ENCODE measurements at places on chromosomes 1 and 21.

- DNase-seq = no peak
Measured at GRCh38 chr1:58874757-58875755, 91.2 kb upstream of the JUN start.

DNA sequence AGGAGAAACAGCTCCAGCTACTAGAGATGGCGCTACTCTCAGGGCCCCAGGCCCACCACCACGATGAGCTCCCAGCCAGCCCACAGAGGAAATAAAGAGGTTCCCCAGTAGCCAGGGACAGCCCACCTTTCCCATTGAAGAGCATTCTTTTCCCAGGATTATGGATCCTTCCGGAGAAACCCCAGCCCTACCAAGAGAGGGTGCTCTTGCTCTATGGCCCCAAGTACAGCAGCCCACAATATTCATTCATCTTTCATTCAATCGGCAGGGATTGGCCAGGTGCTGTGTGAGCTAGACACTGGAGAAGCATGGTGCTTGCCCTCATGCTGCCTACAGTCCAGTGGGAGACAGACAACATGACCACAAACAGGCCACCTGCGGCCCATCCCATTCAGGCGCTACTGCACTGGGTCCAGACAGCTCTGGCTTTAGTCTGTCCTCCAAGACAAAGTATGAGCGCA, 29.9 kb downstream of the PMVK start:
- DNase-seq = no peak

GRCh38 chr1:225987491-225988316, 11.4 kb downstream of the SDE2 start:
- DNase-seq = no peak

GRCh38 chr1:185427264-185427663, 110.2 kb upstream of the IVNS1ABP start:
- DNase-seq = no peak

DNA sequence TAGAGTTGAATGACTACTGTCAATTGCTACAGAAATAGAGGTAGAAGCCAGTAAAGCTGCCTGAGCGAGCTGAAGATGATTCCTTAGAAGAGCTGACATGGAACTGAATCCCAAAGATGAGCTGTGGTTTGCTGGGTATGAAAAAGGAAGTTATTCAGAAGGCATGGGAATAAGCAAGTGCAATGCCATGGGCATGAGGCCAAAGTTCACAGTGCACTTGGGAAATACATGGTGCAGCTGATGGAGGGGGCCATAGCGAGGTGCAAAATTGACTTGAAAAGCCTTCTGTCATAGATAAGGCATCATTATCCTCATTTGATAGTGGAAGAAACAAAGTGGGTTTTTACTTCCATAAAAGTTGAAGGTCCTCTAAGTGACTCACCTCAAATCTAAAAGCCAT, 88.6 kb downstream of the NEK7 start:
- no peak for DNase-seq

- DNase-seq = no peak
Measured at GRCh38 chr1:215744419-215744818, 177.3 kb downstream of the KCTD3 start.

- DNase-seq = no peak
Measured at GRCh38 chr1:191022856-191023255, 545.2 kb upstream of the BRINP3 start.

GRCh38 chr1:58928514-58928913, 144.7 kb upstream of the JUN start:
- DNase-seq = no peak

GRCh38 chr21:30340714-30341573, 3.5 kb upstream of the KRTAP27-1 start:
- DNase-seq = peak; percentile 5

DNA sequence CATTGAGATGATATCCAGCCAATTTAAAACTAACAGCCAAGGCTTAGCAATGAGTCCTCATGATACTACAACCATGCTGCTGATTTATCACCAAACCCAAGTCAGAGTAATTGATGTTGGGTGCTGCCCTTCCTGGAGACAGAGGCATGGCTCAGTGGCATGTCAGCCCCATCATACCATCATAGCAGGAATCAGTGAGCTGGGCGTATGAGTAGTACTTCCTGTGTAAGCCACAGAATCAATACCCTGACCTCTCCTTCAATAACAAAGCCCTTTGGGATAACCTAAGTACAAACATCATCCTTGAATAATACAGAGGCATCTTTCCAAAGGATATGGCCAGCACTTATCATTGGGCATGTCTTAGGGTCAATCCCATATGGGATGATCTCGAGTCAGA, 3.0 kb upstream of the LCE1E start:
- no peak for DNase-seq

DNA sequence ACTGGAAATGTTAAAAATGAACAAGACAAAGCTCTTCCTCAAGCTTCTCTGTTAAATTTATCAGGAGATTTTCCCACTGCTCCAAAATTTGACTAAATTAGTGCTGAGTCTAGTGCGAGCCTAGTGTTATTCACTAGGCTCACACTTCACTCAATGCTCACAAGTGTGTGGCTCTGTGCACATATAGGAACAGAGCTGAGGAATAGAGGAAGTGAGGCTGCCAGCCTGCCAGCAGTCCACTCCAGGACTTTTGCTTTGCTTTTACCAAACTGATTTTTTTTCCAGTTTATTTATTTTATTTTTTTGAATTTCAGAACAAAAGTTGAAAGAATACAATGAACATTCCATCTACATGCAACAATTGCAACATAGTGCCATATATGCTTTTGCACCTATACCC, 87.2 kb downstream of the VAV3 start:
- DNase-seq = no peak

GRCh38 chr1:151210830-151211229, 12.5 kb downstream of the PIP5K1A start:
- DNase-seq = no peak

DNA sequence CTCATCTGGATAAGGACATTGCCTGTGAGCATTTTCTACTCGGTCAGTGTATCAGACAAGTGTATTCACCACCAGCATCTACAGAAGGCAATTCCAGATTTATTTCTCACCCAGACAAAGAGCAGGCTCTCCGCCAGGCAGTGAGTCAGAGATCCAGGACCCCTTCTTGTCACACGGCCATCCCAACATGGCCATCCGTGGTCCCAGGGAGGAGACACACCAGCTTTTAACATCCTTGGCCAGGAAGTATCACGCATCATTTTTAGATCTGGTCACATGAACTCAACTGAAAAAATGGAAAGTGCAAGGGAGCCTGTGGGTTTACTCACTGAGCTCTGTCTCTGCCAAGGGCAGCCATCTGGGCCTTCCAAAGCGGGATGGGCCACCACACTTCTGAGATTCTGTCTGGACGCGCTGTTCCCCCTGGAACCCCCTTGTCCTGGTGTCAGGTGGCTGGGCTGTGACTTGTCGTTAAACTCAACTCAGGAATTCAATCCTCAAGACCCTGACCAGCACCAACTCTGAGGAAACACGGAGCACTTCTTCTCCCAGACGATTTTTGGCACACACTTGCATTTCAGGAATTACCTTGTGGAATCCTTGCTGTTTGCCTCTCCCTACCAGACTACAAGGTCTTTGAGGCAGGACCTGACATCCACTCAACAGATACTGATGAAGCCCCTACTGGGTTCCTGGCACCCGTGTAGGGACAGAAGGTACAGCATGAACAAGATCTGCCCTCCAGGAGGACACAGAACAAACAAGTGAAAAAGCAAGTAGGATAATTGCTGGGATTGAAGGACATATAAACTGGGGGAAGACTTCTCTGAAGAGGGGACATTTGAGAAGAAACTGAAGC, 21.6 kb upstream of the CCSAP start:
- DNase-seq = no peak

GRCh38 chr1:60066001-60066400, 7.6 kb downstream of the C1orf87 start:
- no peak for DNase-seq

DNA sequence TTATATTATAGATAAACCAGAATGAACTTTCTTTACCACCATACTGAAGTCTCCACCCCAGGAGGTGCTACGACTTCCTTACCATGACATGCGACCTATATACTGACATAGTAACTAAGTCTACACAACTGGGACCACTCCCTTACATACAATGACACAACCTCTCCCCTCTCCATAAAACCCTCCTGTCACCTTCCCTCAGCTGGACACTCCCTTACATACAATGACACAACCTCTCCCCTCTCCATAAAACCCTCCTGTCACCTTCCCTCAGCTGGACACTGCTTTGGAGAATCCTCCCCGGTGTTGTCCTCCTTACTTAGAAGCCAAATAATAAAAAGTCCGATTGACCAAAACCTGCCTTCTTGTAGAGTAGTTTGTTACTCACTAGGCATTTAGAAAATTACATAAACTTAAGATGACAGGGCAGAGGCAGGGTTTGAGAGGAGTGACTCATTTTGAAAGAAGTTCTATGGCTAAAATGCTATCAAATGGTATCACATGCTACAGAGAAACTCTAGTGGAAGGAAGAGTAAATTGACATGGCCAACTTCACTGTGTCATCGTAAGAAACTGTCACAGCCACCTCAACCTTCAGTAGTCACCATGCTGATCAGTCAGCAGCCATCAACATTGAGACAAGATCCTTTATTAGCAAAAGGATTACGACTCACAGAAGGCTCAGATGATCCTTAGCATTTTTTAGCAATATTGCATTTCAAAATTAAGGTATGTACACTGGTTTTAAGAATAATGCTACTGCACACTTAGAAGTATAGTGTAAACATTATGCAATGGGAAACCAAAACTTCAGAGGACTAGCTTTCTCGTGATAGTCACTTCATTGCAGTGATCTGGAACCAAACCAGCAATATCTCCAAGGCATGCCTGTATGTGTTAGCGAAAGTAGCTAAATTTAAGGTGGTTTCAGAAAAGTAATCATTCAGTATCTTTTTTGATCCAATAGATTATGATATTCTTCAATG, 56.4 kb downstream of the AHCTF1 start:
- no peak for DNase-seq

GRCh38 chr1:94840808-94841207, 20.7 kb downstream of the SLC44A3 start:
- DNase-seq = no peak

DNA sequence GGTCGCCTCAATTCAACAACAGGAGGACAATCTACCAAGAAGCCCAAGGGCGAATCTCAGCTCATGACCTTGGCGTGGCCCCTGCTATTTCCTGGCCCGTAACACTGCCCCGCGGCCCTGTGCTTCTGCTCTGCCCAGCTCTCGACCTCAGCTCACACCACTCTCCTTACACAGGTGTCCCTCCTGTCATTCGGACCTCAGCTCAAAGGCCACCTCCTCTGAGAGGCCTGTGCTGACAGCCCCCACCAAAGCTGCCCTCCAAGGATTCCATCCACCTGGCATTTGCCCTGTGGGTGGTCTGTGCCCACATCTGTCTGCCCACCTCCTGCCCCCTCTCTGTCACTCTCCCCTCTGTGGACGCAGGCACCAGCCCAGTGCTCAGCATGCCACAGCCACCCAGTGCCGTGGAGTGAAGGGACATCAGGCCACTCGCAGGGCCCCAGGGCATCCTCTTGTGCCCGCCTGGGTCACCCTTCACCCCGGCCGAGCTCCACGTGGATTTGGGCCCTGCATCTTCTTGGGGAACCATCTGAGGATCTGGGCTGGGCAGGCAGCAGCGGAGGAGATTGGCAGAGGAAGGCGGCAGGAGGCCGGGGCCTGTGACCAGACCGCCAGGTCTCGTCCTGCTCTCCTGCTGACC, 70.3 kb downstream of the DHRS3 start:
- DNase-seq = no peak

DNA sequence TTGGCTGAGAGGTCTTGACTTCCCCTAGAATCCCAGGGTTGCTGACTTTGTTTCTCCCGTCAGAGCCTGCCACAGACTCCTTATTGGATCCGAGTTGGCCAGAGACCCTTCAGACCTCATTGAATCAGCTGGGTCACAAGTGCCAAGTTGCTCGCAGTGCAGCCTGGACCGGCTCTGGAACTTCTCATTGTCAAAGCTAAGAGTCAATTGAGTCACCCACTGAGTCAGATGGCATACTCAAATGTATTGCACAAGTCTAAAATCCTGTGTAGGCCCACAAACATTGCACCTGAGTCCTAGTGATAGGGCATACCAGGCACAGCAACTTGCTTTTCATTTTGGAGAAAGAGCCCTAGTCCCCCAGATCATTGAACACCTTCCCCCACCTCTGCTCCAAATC, 20.4 kb upstream of the SCAF4 start:
- no peak for DNase-seq

DNA sequence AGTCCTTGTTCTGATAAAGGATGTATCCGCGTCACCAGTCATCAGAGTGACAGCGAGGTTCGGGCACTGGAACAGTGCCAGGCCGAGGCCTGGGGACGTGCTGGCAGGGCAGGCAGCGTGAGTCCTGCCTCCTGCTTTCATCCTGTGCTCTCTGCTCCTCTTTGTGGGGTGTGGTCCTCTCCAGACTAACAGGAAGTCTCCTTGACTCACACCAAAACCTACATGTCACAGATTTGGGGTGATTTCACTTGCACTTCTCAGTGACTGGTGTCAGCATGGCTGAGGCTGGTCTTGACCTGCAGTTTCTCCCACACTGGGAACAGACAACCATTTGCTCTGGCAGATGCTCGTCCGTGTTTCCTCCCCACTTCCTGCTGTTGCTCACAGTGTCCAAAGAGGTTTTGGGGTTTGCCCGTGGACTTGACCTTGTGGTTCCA, 8.8 kb upstream of the NLRP3 start:
- peak; percentile 83 for DNase-seq

- DNase-seq = no peak
Measured at GRCh38 chr21:39161064-39161463, 22.2 kb downstream of the PSMG1 start.

DNA sequence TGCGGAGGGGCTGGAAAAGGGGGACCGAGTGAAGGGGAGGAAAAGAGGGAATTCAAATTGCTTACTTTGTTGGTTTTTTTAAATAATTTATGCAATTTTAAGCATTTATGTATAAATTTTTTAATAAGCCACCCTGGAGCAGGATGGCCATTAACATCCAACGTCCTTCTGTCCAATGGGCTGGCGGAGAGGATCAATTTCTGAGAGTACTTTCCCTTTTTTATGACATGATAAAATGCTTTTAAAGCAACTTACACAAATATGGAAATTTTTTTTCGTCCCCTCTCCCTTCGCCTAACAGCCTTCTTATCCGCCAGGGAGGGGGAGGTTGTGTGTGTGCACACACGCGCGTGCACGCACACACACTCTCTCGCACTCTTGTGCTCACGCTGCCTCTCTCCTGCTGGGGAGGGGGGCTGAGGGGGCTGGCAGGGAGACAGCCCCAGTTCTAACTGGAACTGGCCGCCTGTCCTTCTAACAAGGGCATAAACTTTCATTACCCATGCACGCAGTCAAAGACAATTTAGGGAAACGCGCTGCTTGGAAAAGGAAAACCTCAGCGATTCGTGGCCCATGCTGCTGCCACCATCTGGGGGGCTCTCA, 123.2 kb downstream of the CASZ1 start:
- DNase-seq = no peak

- no peak for DNase-seq
Measured at GRCh38 chr1:56553046-56553445, 26.3 kb downstream of the PLPP3 start.

DNA sequence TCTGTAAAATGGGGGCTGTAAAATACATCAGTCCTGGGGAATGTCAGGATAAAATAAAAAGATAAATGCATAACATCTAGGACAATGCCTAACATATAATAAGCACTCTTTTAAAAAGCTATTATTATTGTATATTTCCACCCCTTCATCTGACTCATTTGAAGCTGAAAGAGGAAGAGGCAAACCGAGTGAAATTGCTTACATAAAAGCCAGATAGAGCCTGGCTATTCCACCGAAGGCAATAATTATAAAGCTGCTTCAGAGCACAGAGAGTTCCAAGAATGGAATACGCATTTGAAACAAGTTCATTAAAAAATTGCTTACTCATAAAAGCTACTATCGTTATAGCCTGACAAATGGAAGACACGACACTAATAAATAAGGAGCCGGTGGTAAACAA, 186.1 kb upstream of the CAMK1G start:
- no peak for DNase-seq

All from CD8-positive, alpha-beta memory T cell (primary cell).